ENCODE measurements at places on chromosomes 11 and 22.

GRCh38 chr22:27620367-27621154 is 181.0 kb downstream of the MN1 start:
- DNase-seq, result no peak

DNA sequence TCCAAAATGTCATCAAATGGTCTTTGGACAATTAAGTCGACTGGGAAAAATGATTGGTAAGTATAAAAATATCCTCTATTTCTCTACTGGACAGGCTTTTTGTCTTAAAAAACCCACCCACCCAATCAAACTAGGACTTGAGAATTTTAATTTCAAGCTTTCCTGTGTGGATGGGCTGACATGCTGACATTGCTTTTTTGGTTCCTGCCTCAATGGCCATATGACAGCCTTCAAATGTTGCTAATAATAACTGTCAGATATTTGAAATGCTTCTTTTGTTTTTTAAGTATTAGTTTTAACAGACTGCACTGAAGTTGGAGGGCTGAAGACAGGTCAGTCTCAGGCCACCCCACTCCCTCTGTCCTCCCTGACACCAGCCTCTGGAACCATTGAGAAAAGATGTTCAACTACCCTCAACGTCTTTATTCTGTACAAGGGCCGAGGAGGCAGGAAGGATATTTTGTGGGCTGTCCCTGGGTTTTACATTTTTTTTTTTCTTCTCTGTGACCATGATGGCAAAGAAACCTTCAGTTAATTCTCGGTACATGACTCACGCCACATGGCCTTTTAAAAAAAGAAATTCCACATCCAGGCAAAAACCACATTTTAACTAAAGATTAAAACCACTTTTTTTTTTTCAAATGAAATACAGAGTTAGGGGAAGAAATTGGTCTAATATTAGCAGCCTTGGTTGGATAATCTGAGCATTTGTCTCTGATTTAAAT is 130.4 kb downstream of the SLC1A2 start:
- no peak for DNase-seq

DNA sequence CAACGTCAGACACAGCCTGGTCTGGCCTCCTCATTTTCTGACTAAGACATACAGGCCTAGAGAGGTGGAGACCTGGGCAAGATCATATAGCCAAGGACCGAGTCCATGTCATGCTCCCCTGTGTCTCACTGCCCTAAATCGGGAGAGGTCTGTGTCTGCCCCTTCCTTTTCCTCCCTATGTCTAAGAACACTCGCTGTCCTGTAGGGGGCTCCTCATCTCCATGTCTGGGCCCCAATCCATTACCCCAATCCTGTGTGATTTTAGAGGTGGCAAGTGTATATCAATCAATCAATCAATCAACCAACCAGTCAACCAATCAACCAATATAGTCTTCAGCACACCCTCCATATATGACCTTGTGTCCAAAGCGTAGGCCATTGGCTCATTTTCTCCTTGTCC is 125.7 kb downstream of the KIRREL3 start:
- no peak for DNase-seq

- DNase-seq, result no peak
Observed at GRCh38 chr11:6596239-6596877, 7.1 kb downstream of the RRP8 start.

- DNase-seq, result no peak
Observed at GRCh38 chr11:66835768-66836405, 7.4 kb upstream of the RCE1 start.

GRCh38 chr11:70710192-70710591 is 311.9 kb downstream of the CTTN start:
- DNase-seq, result no peak

- DNase-seq, result no peak
Observed at GRCh38 chr11:21810650-21811049, 382.2 kb upstream of the ANO5 start.

DNA sequence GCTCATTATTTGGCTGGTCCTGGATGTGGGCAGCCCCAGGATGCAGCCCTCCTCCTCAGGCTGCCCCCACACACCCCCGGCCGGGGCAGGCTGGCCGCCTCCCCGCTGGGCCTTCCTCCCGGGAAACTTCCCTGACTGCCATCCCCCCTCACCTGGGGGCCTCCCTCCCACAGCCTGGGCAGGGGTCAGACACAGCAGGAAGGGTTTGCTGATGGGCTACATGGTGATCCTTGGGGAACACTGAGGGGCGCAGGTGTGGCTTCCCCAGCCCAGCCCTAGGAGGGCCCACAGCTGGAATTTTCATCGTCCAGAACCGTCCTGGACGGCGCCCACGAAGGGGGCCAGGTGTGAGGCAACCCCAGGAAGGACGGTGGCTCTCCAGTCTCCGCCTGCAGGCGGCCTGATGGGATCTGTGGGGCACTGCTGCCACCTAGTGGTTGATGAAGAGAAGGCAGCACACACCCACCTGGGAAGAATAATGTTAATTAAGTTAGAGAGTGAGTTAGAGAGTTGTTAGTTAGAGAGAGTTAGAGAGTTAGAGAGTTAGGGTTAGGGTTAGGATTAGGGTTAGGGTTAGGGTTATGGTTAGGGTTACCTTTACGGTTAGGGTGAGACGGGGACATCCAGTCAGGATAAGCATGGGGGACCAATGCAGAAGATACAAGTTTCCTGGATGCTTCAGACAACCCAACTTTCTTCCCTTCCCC is 75.9 kb upstream of the PRR5 start:
- DNase-seq, result no peak

DNA sequence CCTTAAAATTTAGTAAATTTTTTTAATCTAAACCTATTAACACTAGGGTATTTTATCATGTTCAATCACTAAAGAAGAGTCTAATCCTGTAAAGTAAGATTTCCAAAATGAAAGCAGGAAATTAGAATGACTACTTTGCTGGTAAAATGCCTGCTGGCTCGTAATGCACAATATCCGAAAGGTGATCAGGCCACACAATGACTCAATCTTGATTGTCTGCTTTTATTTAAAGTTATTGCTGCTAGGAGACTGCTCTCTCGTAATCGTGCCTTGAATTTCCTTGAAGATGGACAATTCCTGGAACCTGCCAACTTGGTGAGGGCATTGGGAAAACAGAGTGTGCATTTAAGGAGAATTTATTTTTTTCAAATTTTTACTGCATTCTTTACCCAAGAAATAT is 1786.5 kb upstream of the RAG2 start:
- no peak for DNase-seq

DNA sequence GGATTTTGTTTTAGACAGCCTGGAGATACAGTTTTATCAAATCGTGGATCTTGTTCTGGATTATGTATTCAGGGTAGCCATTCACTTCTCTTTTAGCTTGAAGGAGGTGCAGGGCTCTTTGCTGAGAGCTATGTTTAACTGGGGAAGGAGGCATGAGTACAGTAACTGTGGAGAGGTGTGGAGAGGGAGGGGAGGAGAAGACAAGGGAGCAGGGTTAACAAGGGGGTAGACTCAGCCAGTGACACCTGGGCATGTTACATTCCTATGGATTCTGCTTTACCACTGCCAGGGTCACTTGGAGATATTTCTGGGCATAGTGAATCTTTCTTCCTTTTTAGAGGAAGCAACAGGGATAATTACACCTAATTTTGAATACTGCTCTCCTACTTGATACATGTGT is 536.0 kb downstream of the TMEM135 start:
- no peak for DNase-seq

DNA sequence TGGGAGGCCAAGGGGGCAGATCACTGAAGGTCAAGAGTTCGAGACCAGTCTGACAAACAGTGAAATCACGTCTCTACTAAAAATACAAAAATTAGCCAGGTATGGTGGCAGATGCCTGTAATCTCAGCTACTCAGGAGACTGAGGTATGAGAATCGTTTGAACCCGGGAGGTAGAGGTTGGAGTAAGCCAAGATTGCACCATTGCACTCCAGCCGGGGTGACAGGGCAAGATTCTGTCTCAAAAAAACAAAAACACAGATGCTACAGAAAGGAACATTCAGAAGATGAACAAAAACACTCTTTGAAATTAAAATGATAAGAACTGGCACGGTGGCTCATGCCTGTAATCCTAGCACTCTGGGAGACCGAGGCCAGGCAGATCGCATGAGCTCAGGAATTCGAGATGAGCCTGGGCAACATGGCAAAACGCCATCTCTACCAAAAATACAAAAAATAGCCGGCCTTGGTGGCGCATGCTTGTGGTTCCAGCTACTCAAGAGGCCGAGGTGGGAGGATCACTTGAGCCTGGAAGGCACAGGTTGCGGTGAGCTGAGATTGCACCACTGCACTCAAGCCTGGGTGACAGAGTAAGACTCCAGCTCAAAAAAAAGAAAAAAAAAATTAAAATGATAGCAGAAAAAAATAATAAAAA is 8.5 kb downstream of the RAB6A start:
- DNase-seq, result no peak

- DNase-seq, result no peak
Observed at GRCh38 chr11:8408151-8408941, 144.7 kb upstream of the LMO1 start.

- DNase-seq, result no peak
Observed at GRCh38 chr11:114247070-114247789, 49.0 kb upstream of the NNMT start.

- DNase-seq, result no peak
Observed at GRCh38 chr11:88552379-88553062, 215.0 kb upstream of the CTSC start.

GRCh38 chr22:46507451-46508425 is 29.7 kb downstream of the CELSR1 start:
- DNase-seq, result no peak

- DNase-seq, result no peak
Observed at GRCh38 chr22:17412232-17412631, 43.0 kb downstream of the CECR2 start.

- no peak for DNase-seq
Observed at GRCh38 chr11:79321263-79321662, 119.6 kb downstream of the TENM4 start.

GRCh38 chr11:117020287-117020686 is 77.9 kb downstream of the SIK3 start:
- no peak for DNase-seq

- no peak for DNase-seq
Observed at GRCh38 chr11:122874991-122875390, 7.6 kb upstream of the JHY start.

DNA sequence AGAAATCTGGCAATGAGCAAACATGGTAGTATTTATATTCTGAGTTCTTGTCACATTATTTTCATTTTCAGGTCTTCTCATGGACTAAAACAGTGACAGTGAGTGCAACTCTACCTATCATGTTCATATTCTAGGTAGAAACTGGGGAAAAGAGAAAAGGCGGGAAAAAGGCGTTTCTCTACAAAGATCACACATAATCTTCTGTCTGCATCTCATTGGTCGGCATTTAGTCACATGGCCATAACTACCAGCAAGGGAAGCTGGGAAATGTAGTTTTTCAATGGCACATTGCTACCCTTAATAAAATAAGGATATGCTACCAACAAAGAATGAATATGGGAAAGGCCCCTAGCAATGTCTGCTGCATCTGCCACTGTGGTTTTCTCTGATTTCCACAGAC is 57.6 kb upstream of the B3GAT1 start:
- DNase-seq, result no peak

DNA sequence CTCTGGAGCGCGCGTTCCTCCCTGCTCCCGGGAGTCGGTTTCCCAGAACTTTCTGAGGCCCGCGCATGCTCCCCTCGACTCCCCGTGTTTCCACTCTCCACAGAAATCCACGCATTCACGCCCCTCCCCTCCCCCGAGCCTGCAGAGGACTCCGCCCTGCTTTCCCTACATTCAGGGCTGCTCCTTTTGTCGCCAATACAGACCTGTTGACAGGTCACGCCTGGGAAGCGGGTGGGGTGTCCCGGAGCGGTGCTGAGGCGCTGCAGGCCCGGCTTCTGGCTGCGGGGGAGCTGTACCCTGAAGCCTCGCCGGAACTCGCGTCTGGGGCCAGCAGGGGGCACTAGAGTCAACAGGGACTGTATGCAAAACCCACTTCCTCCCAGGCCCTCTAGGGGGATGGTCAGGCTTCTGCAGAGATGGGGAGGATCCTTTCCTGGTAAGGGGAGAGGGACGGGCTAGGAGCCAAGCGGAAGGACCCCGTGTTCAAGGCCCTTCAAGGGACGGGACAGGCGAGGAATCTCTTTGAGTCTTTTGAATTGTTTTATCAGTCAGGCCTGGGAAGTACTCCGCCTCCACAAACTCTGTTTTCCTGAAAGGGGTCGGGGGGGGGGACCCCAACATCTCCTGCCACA is at the start of gene PRAME:
Gene PRAME, minus strand, starts transcription at position 294 of the 632 bp plus-strand sequence. CDS start 2,433 bp downstream, outside the sequence.
- DNase-seq, result peak; percentile 87

DNA sequence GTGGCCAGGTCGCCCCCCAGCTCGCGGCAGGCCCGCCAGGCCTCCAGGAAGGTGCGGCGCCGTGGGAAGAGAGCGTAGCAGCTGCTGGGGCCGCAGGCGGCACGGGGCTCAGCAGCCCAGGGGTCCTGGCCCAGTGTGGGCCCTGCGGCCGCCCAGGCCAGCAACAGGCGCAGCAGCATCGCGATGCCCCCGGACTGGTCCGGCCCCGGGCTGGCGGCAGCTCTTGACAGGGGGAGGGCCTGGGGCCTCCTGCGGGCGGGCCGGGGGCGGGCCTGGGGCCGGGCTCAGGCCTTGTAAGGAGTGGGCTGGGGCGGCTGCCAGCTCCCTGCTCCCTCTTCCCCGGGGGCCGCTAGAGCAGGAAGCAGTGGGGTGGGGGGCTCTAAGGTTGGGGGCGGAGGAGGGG is at the start of gene CD248:
Gene CD248, minus strand, starts transcription at position 196 of the 403 bp plus-strand sequence. Its CDS starts 17 bp downstream, at position 179.
- no peak for DNase-seq

GRCh38 chr11:90178751-90179150 is 44.1 kb downstream of the CHORDC1 start:
- DNase-seq, result no peak
